T-cell (primary cell): ENCODE measurements at places on chromosomes 2 and 18.

- no peak overlapping the region for H3K27ac ChIP-seq
- peaks cover 5% of the 10 kb centered on the region for H3K27me3 ChIP-seq
Observed at GRCh38 chr18:76995896-76996295, 136.7 kb downstream of the MBP start.

GRCh38 chr18:4125627-4126230 is 329.4 kb downstream of the DLGAP1 start:
- no peaks in the 10 kb centered on the region for H3K36me3 ChIP-seq
- no peaks in the 10 kb centered on the region for H3K4me1 ChIP-seq
- no peak overlapping the region for H3K4me3 ChIP-seq
- no peak overlapping the region for H3K27ac ChIP-seq

GRCh38 chr18:12028674-12029073 is 47.4 kb downstream of the IMPA2 start:
- no peak overlapping the region for H3K4me3 ChIP-seq
- H3K36me3 ChIP-seq, result no peaks in the 10 kb centered on the region
- H3K27ac ChIP-seq, result no peak overlapping the region

DNA sequence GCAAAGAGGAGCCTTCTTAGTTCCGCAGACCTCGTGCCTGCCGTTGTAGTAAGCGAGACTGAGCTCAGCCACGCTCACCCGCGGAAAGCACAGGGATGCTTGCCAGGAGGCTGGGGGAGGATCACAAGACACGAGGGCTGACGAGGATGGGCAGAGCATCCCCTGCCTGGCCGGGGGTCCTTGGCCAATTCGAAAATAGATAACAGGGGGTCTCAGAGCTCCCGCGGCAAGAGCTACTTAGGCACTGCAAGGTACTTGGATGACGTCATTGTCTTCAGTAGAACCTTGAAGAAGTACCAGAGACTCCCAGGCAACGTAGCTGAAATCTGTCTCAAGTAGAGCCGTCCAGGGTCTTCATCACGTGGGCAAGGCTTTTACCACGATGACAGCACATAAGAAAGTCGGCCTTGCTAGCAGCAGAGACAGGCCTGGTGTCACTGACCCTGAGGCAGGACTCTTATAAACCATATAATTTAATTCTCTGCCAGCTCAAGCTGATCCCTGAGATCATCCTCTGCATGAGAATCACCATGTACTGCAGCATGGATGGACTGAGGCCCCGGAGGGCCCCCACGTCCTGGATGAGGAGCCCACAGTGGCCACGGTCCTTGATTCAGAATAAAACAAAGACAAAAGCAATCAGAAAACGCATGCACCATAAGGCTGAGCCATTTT is 81.9 kb downstream of the TMEM18 start:
- H3K36me3 ChIP-seq, result no peaks in the 10 kb centered on the region
- H3K4me1 ChIP-seq, result no peaks in the 10 kb centered on the region
- H3K4me3 ChIP-seq, result no peak overlapping the region
- peaks cover 32% of the 10 kb centered on the region for H3K27me3 ChIP-seq
- DNase-seq, result no peak

DNA sequence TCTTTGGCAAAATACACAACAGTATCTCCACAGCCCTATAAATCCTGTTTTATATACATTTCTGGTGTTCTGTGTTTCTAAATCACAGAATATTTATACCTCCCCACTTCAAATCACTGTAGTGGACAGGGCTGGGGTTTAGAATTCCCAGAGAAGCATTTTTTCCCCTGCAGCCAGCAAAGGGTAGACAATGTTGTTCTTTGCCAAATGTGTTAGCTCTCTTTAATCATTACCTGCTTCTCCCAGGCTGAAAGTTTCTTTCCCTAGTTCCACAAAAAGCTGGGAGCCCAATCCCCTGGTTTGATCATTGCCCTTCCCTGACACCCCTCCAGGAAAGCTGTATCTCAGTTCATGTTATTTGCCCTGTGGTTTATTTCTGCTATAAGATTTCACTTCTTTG is 520.0 kb upstream of the SPHKAP start:
- no peaks in the 10 kb centered on the region for H3K4me1 ChIP-seq
- no peaks in the 10 kb centered on the region for H3K36me3 ChIP-seq
- no peaks in the 10 kb centered on the region for H3K27me3 ChIP-seq
- no peak overlapping the region for H3K27ac ChIP-seq
- no peak overlapping the region for H3K4me3 ChIP-seq
- no peak for DNase-seq
